ENCODE measurements at places on chromosomes 1 and 21.

DNA sequence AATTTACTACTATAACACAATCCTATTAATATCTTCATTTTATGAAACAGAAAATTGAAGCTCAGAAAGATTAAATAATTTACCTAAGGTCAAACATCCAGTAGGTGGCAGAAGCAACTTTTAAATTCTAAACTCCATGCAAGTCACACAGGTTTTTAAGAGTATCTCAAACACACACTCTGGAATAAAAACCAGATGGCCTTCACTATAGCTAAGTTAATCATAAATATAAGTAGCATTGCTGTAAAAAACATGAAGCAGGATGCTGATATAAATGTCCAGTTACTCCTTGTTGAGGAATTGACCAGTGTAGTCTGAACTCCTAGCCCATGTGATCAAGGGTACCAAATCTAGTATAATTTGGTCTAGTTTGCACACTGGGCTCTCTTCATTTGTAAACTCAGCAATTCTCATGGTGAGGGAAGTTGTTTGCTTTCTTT, 9.4 kb upstream of the FMO3 start:
- no peak for DNase-seq

DNA sequence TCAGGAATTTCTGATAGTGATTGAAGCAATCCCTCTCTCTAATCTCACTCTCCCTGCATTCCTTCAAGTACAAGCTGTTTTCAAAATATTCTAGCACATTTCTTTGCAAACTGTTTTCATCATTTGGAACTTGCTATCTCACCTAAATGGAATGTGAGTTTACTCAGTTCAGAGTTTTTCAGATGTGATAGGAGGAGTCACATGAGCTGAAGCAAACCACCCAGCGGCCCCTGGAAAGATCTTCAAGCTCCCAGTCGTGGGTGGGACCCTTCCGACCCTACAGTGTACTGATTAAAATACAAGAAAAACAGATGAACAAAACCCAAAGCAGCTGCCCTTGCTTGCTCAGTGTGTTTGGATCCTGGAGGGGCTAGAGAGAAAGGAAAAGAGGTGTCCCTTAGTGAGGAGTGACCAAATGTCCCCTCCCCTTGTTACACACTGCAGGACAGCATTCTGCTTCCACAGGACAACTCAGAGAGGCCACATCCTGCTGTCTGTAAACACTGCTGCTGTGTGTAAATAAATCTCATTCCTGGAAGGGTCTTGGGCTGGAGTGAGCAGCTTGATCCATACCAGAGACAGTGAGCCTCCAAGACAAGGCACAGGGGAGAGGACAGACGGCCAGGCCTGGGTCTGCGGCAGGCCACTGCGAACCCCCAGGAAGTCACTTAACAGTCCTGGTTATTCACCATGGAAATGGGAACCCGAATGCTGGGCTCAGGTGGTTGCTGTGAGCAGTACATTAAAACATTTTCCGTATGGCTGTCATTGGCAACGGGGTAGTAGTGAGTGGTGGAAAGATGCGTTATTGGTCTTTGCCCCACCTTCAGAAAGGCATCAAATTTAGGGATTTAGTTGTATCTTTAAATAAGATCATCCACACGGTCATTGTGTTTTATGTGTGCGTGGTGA, 229.2 kb downstream of the RHOU start:
- no peak for DNase-seq

GRCh38 chr1:223631473-223631872, 34.0 kb downstream of the CAPN8 start:
- no peak for DNase-seq

- DNase-seq = no peak
Measured at GRCh38 chr21:44539991-44540666, at the start of gene KRTAP10-1. KRTAP10-1 (minus strand) TSS chr21:44540195; CDS start chr21:44540150, 45 bp downstream.

DNA sequence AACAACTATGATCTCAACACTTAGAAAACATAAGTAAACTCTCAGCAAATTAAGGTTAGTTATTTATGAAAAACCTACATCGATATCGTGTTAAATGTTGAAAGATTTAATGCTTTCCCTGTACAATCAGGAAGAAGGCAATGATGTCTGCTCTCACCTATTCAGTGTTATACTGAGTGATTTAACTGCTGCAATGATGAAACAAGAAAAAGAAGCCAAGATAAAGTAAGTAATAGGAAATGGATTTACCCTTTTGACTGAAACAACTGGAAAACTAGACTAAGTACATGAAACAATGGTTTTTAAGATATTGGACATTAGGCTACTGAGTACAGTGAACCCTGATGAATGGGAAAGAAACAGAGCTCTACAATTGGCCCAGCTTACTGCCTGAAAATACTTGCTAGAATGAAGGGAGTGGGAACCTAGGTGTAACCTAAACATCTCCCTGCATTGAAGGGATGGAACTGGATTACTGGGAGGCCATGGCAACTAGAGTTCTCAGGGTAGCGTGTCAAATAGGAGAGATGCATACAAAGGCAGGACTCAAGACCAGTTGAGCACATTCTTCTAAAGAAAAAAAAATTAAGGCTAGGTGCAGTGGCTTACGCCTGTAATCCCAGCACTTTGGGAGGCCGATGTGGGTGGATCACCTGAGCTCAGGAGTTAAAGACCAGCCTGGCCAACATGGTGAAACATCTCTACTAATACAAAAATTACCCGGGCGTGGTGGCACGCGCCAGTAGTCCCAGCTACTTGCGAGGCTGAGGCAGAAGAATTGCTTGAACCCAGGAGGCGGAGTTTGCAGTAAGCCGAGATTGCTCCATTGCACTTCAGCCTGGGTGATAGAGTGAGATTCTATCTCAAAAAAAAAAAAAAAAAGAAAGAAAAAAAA, 37.3 kb downstream of the SNRPE start:
- no peak for DNase-seq

DNA sequence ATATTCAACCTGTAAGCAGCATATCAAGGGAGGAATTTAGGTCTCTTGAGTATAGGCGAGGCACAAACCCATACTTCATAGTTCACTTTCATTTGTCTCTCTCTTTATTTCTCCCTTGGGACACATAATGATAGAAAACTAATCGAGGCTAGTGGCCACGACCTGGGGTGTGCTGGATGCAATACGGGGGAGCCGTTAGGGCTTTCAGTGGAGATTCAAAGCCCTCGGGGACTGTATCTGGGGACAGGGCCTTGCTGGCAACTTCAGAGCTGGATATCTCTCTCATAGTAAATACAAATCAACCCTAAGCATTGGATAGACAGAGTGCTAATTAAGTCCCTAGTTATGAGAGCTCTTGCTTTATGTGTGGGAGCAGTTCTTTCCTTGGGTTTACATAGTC, 36.9 kb upstream of the SLC22A15 start:
- DNase-seq = no peak

DNA sequence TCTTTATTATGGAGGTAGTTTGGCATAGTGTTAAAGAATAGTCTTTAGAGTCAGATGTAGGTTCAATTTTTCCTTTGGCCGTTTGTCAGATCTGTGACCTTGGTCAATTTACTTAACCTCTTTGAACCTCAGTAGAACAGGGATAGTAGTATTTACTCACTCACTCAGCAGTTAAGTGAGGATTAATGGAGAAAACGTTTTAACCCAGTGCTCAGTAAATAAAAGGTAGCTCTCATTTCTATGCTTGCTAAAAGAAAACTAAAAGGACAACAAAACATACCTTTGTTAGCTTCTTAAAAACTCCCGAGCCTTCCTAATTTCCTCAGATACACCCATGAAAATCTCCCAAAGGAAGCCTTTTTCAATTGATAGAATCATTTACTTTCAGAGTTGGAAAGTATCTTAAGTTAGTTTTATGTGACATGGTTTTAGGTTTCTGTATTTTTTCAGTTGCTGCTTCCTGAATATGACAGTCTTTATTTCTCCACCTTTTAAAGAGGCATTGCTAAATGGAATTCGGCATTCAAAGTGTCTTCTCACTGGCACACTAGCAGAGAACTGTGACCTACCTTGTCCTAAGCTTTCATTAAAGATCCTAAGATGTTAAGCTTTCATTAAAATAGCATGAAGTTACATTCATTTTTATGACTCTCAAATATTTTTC, 7.8 kb downstream of the ABCD3 start:
- DNase-seq = no peak

DNA sequence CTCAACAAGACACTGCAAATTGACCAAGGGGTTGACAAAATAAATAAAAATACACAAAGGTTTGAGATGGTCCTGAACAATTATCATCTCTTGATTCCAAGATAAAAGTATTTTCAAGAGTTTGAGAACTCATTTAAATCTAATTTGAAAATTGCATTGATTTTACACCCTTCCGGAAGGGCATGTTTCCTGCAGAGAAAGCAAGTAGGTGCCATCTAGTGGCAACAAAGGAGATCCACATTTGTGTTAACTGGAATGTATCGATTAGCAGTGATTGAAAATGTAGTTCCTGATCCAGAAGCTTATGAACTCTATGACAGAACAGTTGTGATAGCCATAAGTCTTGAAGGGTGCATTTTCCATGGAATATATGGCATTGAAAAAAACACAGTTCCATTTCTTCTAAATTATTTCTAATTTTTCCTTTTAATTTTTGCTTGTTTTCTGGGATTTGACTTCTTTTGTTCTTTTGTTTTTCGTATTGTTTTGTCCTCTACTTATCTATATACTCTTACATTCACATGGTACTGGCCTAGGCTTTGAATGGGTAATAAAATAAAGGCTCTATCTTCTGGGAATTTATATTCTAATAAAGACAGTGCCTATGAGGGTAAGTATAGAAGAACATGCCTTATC, 143.7 kb downstream of the DNM3 start:
- no peak for DNase-seq

DNA sequence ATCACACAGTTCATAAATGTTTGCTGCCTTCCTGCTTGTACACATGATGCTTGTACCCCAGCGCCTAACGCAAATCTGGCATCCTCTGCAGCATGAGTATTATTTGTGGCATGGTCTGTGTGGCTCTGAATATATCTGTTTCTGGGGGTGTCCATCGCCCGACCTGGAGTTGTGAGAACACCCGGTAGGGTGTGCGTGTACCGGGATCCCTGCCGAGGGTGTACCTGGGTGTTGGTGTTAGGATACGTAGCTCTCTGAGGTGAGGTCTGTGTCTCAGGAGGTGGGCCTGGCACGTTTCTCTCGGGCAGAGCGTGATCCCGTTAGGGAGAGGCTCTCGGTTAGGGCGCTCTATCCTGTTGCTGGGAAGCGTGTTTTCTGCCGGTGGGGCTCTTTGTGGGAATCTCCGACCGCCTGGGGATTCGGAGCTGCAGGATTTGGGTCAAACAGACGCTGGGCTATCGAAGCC, 10.4 kb upstream of the CDC20 start:
- DNase-seq = no peak

- peak; percentile 52 for DNase-seq
Measured at GRCh38 chr1:76074321-76075187, at the start of gene ST6GALNAC3. ST6GALNAC3 (plus strand) TSS chr1:76074746.

DNA sequence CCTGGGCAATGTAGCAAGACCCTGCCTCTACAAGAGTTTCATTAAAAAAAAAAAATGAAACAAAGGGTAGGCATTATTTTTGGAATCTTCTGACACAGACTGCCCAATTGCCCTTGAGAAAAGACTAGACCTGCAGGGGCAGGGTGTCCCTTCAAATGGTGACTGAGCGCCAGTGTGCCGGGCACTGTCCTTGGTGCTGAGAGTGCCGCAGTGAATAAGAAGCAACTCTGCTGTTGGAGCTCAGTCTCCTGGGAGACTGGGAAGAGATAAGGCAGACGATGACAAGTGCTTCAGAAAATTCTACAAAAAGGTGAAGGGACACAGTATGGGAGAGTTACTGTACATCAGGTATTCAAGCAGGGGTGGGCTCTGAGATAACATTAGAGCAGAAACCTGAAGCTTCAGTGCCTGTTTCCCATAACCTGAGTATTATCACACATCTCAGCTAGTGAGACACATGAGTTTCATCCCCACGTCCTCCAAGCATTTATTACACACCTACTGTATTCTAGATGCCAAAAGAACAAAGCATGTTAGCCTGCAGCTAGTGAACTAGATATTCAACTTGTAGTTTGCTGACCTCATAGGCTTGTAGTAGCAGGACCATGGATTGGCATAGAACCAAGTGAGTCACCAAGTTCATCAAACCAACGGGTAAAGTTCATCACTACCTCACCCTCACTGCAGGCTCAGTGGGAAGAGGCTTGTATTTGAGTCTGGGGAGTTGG, 18.4 kb upstream of the RPL11 start:
- DNase-seq = no peak

- DNase-seq = no peak
Measured at GRCh38 chr1:246329900-246330299, 177.2 kb downstream of the SMYD3 start.

DNA sequence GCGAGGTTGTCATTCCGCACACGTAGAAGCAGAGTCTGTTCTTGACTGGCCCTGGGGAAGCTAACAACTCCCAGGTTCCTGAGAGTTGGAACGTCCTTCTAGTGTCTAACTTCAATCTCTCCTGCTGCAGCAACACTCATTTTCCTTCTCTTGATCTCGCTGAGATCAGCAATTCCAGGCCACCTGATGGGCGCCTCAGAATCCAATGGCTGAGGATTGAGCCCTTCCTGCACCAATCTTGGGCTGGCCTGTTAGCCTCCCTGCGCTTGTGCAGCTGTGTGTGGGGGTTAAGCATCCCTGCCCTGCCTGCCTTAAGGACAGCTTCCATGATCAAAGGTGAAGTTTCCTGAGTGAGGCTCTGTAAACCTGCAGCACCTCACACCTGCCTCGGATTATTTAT, 87.9 kb downstream of the SYT2 start:
- no peak for DNase-seq

DNA sequence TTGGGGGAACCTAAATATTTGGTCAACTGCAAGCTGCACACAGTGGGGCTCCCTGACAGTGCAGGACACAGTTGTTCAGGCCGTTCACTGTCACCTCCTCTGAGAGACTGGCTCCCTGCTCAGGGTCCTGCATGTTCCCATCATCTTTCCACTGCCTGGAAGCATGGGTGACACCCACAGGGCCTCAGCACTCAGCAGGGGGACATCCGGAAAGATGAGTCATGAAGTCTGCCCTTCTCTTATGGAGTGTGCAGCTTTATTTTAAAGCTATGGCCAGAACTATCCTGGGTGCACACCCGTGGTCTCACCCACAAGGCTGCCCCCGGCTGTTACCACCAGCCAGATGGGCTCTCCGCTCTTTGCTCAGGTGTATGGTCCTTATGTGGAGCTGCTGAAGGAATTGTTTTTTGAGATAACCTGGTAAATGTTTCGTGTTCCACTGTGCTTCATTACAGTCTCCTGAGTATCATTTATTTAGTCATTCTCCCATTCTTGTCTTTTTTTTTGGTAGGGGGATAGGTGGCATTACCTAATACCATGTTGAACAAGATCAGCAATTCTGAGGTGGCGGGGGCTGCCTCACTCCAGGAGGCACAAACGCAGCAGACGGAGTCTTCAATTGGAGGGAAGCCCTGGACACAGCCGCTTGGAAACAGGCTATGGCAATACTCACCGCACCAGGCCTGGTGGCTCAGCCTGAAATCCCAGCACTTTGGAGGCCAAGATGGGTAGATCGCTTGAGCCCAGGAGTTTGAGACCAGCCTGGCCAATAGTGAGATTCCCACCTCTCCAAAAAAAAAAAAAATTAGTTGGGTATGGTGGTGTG, 14.3 kb downstream of the TRIM11 start:
- no peak for DNase-seq
